ENCODE measurements at places on chromosomes 6 and 20.

GRCh38 chr20:62120990-62121775, 1.1 kb upstream of the LSM14B start:
- no peak for DNase-seq

DNA sequence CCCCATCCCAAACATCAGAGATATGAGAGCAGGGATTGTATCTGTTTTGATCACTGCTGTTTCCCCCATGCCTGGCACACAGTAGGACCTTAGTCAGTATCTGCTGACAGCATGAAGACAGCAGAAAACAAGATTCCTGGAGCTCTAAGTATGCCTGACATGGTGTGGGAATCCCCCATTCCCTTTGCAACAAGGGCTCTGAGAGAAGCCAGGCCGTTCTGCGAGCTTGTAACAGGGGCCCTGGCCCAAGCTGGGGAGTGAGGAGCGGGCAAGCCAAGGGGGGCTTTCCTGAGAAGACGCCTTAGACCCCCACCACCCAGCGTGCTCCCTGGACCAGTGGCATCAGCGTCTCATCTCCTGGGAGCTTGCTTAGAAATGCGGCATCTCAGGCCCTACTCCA, 25.2 kb downstream of the PREX1 start:
- DNase-seq = no peak

DNA sequence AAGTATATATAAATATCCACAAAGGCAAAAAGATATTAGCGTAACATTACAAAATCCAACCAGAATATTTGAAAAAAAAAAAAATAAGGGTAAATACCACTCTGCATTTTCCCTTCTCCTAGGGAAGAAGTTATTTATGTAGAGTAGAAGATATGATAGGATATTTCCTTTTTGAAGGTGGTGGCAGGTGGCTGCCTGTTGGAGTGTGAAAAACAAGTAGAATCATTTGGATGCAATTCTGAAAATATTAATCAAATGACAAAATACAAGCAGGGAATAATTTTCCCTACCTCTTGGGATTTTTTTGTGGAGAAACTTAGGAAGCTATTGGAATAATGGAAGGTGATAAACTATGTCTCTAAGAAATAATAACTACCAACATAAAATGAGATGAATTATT, 62.5 kb upstream of the OGFRL1 start:
- DNase-seq = no peak

DNA sequence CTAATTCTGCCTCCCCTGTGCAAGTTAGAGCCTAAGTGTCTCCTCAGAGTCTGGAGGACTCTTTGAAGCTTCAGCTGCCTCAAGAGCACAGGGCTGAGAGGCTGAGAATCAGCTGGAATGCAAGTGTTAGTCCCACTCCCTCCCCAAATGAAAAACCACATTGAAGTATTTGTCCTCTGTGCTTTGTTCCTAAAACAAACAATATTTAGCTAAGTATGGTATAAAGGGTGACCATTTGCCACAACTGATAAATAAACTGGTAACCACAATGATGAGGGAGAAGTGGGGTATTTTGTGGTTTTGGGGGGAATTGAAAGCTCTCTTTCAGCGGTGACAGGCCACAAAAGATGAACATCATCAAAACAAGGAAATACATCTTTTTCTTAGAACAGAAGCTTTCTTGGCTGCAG, 91.7 kb upstream of the HDDC2 start:
- DNase-seq = no peak

DNA sequence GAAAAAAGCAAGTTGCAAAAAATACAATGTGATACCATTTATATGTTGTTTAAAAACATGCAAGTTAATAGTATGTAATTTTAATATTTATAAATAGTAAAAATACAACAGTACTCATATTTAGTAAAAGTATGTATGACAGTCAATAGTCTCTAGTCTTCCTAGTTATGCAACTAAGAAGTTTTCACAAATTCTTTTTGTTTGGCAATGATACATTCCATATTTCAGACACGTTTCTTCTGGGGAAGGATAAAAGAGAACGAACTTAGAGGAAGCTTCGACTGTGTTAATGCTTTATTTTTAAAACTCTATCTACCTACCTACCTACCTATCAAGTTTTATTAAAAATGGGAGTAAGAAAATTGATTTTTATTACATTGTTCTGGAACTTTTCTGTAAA, 77.7 kb downstream of the UBE3D start:
- DNase-seq = no peak

All from BJ (cell line).